ENCODE measurements at places on chromosomes 3 and 15. TPM values are rescaled to one million over a fixed set of nuclear protein-coding genes. Genes with fewer than 3 reads are reported as not detected.

The GPR62 gene
- not detected for total RNA-seq

The U2SURP gene
- total RNA-seq: 26.9 TPM

The NUP210 gene
- 1.3 TPM for total RNA-seq

The GNAT1 gene
- not detected for total RNA-seq

The ZNF80 gene
- total RNA-seq: not detected

The OSBPL10 gene
- 12.2 TPM for total RNA-seq

The PATL2 gene
- not detected for total RNA-seq

The GUCA1C gene
- total RNA-seq: not detected

The SLC38A3 gene
- not detected for total RNA-seq

The GAP43 gene
- not detected for total RNA-seq

The NOX5 gene
- total RNA-seq: 0.18 TPM

The SCAANT1 gene
- not detected for total RNA-seq

The SLC22A14 gene
- total RNA-seq: not detected

The BDH1 gene
- 5.2 TPM for total RNA-seq

The ITIH1 gene
- not detected for total RNA-seq

The CXCR6 gene
- not detected for total RNA-seq

The SH2D7 gene
- total RNA-seq: not detected

The SLC7A14 gene
- total RNA-seq: 2.0 TPM

The LINGO1 gene
- 2.7 TPM for total RNA-seq

The SCG3 gene
- not detected for total RNA-seq

The SMCO1 gene
- not detected for total RNA-seq

The THSD4 gene
- 12.6 TPM for total RNA-seq

The KLHDC8B gene
- total RNA-seq: 17.3 TPM

The TRMT10C gene
- total RNA-seq: 18.8 TPM

The NAALADL2 gene
- 3.8 TPM for total RNA-seq

The C2CD4B gene
- total RNA-seq: 3.4 TPM

All from cardiac atrium fibroblast (primary cell).